ENCODE measurements at places on chromosomes 2 and 18. TPM values are rescaled to one million over a fixed set of nuclear protein-coding genes. Genes with fewer than 3 reads are reported as not detected.

Gene M1AP
- 1.5 TPM for polyA plus RNA-seq

Gene NR4A2
- polyA plus RNA-seq = 0.49 TPM

Gene VWA3B
- 0.42 TPM for polyA plus RNA-seq

Gene SKOR2
- not detected for polyA plus RNA-seq

Gene NT5DC4
- polyA plus RNA-seq = 0.05 TPM

Gene PLA2R1
- polyA plus RNA-seq = 90.3 TPM

Gene CYP27A1
- polyA plus RNA-seq = 48.0 TPM

Gene ING5
- 37.2 TPM for polyA plus RNA-seq

Gene ZNF396
- 5.0 TPM for polyA plus RNA-seq

Gene ACOXL
- polyA plus RNA-seq = 0.61 TPM

Gene EIPR1
- polyA plus RNA-seq = 22.8 TPM

Gene WDCP
- polyA plus RNA-seq = 14.6 TPM

Gene ABHD3
- 21.3 TPM for polyA plus RNA-seq

Gene GCG
- not detected for polyA plus RNA-seq

Gene ZNF142
- polyA plus RNA-seq = 25.7 TPM

Gene AMER3
- polyA plus RNA-seq = 0.03 TPM

Gene GATA6
- polyA plus RNA-seq = 8.3 TPM

Gene PLGLB1
- 5.7 TPM for polyA plus RNA-seq

GRCh38 chr18:57923611-57924010 lies 120.4 kb upstream of the NEDD4L start:
- no peak for DNase-seq

GRCh38 chr2:128139624-128140023 lies 48.6 kb downstream of the UGGT1 start:
- DNase-seq = no peak

GRCh38 chr2:27942612-27943547 lies 52.4 kb downstream of the BABAM2 start:
- DNase-seq = no peak

DNA sequence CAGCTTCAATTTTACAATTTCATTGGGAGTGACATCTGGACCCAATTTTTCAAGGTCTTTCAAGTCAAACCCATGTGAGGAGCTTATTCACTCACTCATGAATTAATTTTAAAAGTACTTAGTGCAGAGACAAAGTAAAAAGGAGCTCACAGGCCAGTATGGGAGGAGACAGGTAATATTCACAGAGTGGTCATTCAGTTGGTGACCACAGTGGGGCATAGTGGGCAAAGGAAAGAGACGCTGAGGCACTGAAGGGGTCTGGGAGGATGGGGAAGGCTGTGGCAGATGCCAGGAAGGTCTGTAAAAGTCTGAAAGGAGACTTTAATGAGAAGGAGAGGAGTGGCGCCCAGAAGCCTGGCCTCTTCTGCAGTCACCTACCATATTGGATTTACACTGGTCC lies 76.0 kb downstream of the CD8B2 start:
- DNase-seq = no peak

- DNase-seq = no peak
Observed at GRCh38 chr18:12061685-12062084, 32.0 kb upstream of the ANKRD62 start.

- no peak for DNase-seq
Observed at GRCh38 chr2:96809216-96809882, 6.7 kb upstream of the CNNM3 start.

DNA sequence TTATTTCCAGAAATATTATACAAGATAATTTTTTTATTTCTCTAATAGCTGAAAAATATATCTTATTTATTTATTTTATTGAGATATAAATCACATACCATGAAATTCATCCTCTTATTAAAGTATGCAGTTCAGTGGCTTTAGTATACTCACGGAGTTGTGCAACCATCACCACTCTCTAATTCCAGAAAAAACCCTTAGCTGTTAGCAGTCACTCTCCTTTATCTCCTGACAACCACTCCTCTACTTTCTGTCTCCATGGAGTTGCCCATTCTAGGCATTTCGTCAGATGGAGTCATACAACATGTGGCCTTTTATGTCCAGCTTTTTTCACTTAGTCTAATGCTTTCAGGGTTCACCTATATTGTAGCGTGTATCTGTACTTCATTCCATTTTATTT lies 66.5 kb downstream of the TCF7L1 start:
- no peak for DNase-seq

DNA sequence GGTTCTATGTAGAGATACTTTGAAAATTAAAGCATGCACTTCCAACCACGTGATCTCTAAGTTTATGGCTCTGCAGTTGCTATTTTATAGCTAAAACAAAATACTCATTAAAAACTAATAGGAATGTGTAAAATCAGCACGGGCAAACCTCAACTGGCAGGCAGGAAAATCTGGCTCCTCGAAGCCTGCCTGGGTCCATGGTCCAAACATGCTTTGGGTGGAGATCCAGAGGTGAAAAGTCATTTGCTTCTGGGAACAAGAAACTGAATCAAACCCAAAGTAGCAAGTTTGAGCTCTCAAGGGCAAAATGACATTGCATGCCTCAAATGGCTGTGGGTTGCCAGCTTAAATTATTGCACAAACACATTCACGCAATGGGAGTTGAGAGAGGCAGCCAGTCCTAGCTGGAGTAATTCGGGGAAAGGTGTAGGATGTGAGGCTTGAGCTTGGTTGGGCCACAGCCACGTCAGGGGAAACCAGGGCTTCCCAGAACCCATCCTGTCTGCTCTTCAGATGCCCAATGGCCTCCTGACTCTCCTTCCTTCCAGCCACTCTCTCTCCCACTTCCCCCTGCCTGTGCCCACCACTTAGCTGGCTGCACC lies 75.2 kb upstream of the LCLAT1 start:
- no peak for DNase-seq

DNA sequence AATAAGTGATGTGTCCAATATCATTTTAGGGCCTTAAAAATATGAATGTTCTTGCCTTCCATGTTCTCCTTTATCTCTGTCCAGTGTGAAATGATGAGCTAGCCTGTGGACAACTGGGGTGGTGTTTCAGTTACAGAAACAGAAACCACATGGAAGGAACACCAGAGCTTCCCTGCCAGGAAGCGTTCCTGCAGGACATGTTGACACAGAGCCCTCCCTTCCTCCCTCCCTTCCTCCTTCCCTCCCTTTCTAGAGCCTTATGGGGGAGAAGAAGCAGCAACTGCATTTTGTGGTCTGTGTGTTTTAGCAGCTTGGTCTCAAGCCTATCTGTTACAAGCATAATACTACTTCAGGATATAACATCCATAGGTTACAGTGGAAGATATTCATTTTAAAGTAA lies 539.7 kb upstream of the NETO1 start:
- no peak for DNase-seq

GRCh38 chr2:135728064-135728743 lies 13.5 kb upstream of the UBXN4 start:
- DNase-seq = no peak

DNA sequence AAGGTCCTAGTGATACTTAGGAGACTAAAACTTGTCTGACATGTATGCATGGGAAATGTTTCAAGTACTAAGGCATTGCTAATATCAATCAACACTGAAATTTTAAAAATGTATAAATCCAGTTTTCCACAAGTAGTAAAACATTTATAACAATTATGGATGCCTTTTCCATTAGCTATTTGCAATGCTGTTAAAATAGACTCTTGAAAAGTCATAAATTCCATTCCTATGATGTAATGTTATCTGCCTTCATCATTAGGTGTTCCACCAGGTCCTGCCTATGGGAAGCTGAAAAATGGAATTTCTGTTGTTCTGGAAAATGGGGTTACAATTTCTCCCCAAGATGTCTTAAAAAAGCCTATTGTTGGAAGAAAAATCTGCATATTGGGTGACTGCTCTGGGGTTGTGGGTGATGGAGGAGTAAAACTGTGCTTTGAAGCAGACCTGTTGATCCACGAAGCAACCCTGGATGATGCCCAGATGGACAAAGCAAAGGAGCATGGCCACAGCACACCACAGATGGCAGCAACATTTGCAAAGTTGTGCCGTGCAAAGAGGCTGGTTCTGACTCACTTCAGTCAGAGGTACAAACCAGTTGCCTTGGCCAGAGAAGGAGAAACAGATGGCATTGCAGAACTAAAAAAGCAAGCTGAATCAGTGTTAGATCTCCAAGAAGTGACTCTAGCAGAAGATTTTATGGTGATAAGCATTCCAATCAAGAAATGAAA lies 18.7 kb downstream of the ELAC1 start:
- DNase-seq = no peak

DNA sequence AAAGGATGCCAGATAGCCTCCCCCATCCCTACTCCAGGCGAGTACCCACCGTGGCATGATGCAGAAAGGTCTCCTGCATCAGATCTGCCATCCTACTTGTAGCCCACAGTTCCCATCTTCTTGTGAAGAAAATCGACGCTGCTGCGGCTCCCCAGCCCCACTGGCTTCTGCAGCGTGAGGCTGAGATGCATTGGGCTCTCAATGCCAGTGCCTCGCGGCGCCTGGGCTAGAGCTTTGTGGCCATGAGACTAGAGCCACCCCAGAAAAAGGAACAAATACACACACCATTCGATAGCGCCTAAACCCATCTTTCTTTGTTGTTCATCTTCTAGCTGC lies 2.8 kb downstream of the NOL4 start:
- DNase-seq = no peak

DNA sequence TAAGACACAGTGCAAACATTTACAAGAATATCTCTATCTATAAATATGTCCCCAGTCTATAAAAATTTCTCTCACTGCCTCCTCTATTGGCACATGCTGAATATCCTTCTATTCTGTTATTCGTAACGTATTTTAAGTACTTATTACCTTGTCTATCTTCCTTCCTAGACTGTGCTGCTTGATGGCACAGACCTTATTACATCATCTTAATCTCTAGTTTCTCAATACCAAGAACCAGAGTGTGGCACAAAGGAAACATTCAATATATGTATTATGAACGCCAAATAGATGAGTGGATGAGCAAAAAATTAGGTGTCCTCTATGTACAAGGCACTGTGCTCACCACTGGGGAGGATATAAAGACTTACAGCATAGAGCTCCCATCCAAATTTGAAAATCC lies 282.8 kb downstream of the NBAS start:
- no peak for DNase-seq

DNA sequence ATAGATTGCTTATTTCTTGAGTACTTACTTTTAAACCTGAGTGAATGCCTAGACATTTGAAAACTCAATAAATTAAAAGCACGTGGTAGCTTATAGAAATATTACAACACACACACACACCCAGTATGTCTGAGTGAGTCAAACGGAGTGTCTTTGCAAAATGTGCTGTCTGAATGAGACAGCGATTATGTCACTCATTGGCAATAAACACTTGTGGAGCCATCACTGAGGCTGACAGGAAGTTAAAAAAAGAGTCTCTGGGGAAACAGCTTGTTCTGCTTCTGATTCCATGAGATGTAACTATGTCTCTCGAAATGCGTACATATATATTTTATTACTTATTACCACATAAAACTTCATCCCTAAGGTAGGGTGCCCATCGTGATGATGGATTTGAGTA lies 22.3 kb upstream of the VPS4B start:
- DNase-seq = no peak

DNA sequence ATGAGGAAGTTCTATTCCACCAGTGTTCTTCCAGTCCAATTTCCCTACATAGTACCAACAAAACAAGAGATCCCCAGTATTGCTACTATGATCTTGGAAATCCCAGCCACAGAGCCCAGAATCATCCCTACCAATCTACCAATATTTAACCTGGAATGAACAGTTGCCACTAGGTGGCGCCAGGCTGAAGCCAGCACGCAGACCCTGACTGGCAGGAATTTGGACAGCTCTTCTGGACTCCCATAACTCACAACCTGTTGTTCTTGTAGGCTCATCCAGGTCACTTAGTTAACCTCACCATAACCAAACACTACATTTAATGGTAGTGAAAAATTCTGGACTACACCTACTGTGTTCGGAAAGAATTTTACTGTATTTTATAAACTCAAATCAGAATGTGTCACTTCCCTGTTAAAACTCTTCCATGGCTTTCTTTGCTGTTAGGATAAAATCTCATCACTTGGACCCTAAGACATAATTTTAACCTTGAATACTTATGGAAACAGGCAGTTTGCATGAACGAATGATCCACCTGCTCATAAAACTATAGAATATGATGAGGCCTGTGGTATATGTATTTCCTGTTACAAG lies 59.8 kb upstream of the SLC38A11 start:
- DNase-seq = peak; percentile 21

GRCh38 chr2:74867841-74868658 lies 34.1 kb downstream of the HK2 start:
- DNase-seq = no peak

GRCh38 chr2:214830794-214831346 lies 21.4 kb upstream of the BARD1 start:
- DNase-seq = no peak

GRCh38 chr18:79208906-79209305 lies 139.7 kb downstream of the ATP9B start:
- no peak for DNase-seq

GRCh38 chr2:133819906-133820305 lies 251.6 kb upstream of the NCKAP5 start:
- DNase-seq = no peak

GRCh38 chr2:240139666-240140393 lies 628 bp downstream of the OTOS start:
- DNase-seq = peak; percentile 28

- DNase-seq = no peak
Observed at GRCh38 chr2:113281910-113282746, 3.4 kb upstream of the PAX8 start.

DNA sequence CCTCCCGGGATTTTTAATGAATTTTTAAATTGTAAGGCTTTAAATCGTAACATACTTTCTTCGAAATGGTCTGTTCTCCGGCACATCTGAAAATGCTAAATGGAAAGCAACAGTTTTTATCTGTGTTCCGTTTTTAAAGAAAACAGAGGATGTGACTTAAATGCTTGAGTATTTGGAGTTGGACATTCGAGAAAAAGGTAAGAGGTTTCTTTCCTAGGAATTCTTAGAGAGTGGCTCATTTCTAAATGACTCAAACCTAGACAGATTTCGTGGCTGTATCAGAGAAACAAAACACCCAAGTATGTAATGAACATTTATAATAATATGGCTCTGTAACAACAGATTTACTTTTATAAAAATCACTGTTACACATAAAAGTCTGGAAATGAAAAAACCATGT lies 177.6 kb upstream of the CCDC68 start:
- no peak for DNase-seq

DNA sequence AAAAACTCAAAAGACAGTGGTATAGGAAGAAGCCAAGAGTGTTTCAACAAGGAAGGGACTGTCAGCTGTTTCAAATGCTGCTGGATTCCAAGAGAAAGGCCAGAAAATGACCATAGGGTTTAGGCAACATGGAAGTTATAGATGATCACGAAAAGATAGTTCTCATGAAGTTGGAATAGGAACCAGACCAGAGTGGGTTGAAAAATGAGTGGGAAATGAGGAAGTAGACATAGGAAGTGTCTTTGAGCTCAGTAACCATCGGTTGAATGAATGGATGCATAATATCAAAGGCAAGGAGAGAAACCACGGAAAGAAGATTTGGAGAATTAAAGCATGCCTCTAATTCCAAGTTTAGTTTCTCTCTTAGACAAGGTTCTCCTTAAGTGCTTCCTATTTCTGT lies 1.3 kb downstream of the NCAPH start:
- no peak for DNase-seq

Data from left renal cortex interstitium (tissue), 4 donors.